Karpas-422 (cell line): ENCODE measurements at places on chromosomes 16 and 17. TPM values are rescaled to one million over a fixed set of nuclear protein-coding genes. Genes with fewer than 3 reads are reported as not detected.

PPM1E gene
- total RNA-seq = 0.56 and 1.0 TPM in 2 replicates

- DNase-seq = no peak
- no peaks in the 10 kb centered on the region for H3K4me1 ChIP-seq
- no peak overlapping the region for H3K27ac ChIP-seq
Observed at GRCh38 chr17:50304781-50305404, 30.6 kb downstream of the TMEM92 start.

DNA sequence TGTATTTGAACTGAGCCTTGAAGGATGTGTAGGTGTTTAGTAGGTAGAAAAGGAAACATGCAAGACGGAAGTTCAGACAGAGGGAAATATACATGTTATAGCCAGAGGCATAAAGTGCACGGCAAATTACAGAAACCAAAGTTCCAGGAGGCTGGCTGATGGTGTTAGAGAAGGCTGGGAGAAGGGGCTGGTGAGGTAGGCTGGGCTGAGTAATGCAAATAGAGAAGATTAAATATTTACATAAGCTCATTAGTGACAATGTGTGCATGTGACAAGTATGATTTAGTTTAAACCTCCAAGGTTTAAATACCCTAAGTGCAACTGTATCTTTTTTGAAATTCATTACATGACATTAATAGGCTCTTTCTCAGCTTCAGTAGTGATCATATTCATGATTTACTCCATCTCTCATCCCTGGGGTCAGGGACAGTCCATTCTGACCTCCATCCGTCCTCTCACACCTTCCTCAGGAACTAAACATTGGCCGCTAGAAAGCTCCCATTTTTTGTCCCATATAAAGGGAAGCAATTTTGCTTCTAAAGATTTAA lies 399.8 kb upstream of the SALL1 start:
- H3K27me3 ChIP-seq = no peaks in the 10 kb centered on the region
- H3K27ac ChIP-seq = no peak overlapping the region
- no peaks in the 10 kb centered on the region for H3K36me3 ChIP-seq
- no peak for DNase-seq
- H3K4me1 ChIP-seq = no peaks in the 10 kb centered on the region

DNA sequence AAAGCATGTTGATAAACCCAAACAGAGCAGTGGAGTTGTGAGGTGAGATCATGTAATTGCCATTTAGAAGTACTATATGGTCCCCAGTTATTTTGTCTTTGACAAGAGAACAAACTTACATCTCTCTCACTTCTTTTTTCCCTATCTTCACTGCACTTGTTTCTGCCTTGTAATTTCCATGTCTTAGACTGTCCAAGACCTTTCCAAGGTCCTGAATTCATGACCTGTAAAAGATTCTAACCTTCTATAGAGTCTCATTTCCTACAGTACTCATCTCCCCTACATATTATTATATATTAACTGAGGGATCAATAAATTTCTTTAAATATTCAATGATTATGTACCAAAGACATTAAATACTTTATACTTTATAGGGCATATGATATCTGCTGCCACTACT lies 295.3 kb upstream of the KIF2B start:
- H3K27ac ChIP-seq = no peak overlapping the region
- no peaks in the 10 kb centered on the region for H3K4me1 ChIP-seq
- no peak for DNase-seq
- H3K36me3 ChIP-seq = no peaks in the 10 kb centered on the region
- H3K4me3 ChIP-seq = no peak overlapping the region

DNA sequence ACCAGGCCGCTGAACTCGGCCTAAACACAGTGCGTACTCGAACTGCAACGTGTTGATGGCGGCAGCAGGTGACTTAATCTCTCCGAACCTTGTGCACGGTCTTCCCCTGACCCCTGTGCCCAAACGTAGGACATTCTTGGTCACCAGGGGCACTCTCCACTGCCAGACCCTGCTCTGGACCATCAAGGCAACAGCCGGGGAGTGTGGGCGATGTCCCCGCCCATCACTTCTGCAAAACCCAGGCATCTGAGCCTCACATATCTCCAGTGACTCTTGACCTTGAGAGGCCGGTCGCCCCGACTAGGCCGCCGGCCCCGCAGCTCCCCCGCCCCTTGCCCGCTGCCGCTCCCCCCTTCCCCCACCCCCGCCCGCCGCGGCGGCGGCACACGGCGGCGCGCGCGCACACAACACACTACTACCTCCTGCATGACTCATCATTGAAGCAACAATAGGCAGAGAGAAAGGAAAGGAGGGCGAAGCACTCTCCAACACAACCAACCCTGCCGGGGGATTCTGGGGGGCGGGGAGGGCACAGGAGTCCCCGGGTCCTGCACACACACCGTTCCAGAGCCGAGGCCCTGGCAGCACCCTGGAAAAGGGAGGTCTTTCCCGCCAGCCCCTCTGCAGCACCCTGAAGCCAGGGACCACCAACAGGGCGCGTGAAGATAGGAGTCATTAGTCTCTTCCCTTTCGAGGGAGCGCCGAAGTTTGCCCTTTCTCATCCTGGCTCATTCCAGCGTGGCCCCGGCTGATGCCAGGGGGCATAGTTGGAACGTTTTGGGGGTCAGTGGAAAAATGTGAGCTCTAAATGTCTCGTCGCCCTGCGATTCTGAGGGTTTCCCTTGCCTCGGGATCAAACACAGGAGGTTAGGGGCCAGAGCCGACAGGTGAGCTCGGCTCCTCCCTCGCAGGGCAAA lies 1.9 kb downstream of the MNT start:
- DNase-seq = peak; percentile 70
- peaks cover 71% of the 10 kb centered on the region for H3K4me1 ChIP-seq
- H3K27ac ChIP-seq = peak overlapping the region; percentile 66
- peak overlapping the region; percentile 85 for H3K4me3 ChIP-seq
- no peaks in the 10 kb centered on the region for H3K27me3 ChIP-seq
- no peaks in the 10 kb centered on the region for H3K36me3 ChIP-seq

GRCh38 chr17:79836972-79837887 lies 2.0 kb downstream of the CBX4 start:
- H3K4me1 ChIP-seq = peaks cover 18% of the 10 kb centered on the region
- H3K27ac ChIP-seq = peak overlapping the region; percentile 64; the same call in 1 of the 2 replicates
- peak overlapping the region; percentile 85 for H3K4me3 ChIP-seq
- peak; percentile 76 for DNase-seq
- no peaks in the 10 kb centered on the region for H3K27me3 ChIP-seq

GRCh38 chr16:88430524-88431446 lies 22.3 kb upstream of the ZFPM1 start:
- no peak overlapping the region for H3K4me3 ChIP-seq
- H3K27ac ChIP-seq = no peak overlapping the region
- no peaks in the 10 kb centered on the region for H3K4me1 ChIP-seq
- H3K36me3 ChIP-seq = no peaks in the 10 kb centered on the region
- H3K27me3 ChIP-seq = no peaks in the 10 kb centered on the region

- H3K4me3 ChIP-seq = no peak overlapping the region
- no peak overlapping the region for H3K27ac ChIP-seq
- no peaks in the 10 kb centered on the region for H3K4me1 ChIP-seq
- H3K36me3 ChIP-seq = no peaks in the 10 kb centered on the region
Observed at GRCh38 chr16:3183445-3184139, 4.4 kb upstream of the OR1F1 start.
